ENCODE measurements at places on chromosomes 7 and 10. TPM values are rescaled to one million over a fixed set of nuclear protein-coding genes. Genes with fewer than 3 reads are reported as not detected.

The GLCCI1 gene
- total RNA-seq, result 9.0 TPM

The AMZ1 gene
- total RNA-seq, result 0.28 TPM

The MTPN gene
- total RNA-seq, result 115 TPM

The TAS2R3 gene
- 0.85 TPM for total RNA-seq

The TAS2R38 gene
- total RNA-seq, result not detected

The UBE2H gene
- 64.7 TPM for total RNA-seq

The TACR2 gene
- total RNA-seq, result not detected

The FAM241B gene
- not detected for total RNA-seq

The TSPAN15 gene
- total RNA-seq, result 0.85 TPM

The GPR37 gene
- total RNA-seq, result 3.8 TPM

The MACROH2A2 gene
- total RNA-seq, result 5.8 TPM

The ACTA2 gene
- 175 TPM for total RNA-seq

The FOXI2 gene
- total RNA-seq, result not detected

The HHEX gene
- total RNA-seq, result 2.9 TPM

The COL28A1 gene
- total RNA-seq, result not detected

The SNX10 gene
- 0.37 TPM for total RNA-seq

The ATE1 gene
- total RNA-seq, result 17.8 TPM

The NME8 gene
- total RNA-seq, result not detected
